Tibial nerve (tissue), 4 donors: ENCODE measurements at places on chromosomes 16 and 17. TPM values are rescaled to one million over a fixed set of nuclear protein-coding genes. Genes with fewer than 3 reads are reported as not detected.

Gene KLHL10
- not detected for total RNA-seq

GRCh38 chr17:66426397-66427033 is 124.1 kb downstream of the PRKCA start:
- no peak for DNase-seq
- H3K36me3 ChIP-seq = no peaks in the 10 kb centered on the region
- no peak overlapping the region for H3K4me3 ChIP-seq

DNA sequence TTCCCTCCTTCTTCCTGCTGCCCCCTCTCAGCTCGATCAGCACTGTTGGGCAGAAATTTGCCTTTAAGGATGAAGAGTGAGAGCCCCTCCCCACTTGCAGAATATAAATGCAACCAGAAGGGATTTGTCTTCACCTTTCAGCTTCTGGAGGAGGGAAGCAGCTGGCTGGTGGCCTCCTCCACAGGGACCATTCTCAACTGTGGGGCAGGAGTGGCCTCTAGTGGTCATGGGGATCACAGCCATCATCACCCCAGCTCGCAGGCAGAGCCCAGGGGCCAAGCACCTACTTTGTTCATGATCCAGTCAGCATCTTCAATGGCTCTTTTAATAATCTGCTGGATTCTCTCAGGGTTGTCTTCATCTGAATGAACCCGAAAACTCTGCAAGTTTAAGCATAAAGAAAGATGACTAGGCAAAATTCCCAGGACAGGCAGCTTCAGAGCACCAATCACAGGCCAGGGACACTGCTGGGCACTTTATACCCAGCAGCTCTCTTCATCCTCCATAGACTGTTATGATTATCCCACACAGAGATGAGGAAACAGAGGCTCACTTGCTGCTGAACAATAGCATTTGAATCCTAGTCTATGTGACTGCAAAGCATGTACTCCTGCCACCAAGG is 13.1 kb downstream of the LYRM9 start:
- no peak overlapping the region for H3K4me3 ChIP-seq
- DNase-seq = peak; percentile 64
- no peaks in the 10 kb centered on the region for H3K36me3 ChIP-seq
- H3K4me1 ChIP-seq = no peaks in the 10 kb centered on the region
- H3K27me3 ChIP-seq = no peaks in the 10 kb centered on the region
- H3K27ac ChIP-seq = no peak overlapping the region

GRCh38 chr16:28192806-28193529 is 18.8 kb downstream of the XPO6 start:
- H3K4me3 ChIP-seq = no peak overlapping the region
- no peaks in the 10 kb centered on the region for H3K36me3 ChIP-seq
- H3K27me3 ChIP-seq = no peaks in the 10 kb centered on the region
- no peaks in the 10 kb centered on the region for H3K4me1 ChIP-seq
- no peak overlapping the region for H3K27ac ChIP-seq

- no peak overlapping the region for H3K4me3 ChIP-seq
- H3K36me3 ChIP-seq = peaks cover 4% of the 10 kb centered on the region
- no peak overlapping the region for H3K27ac ChIP-seq
- H3K4me1 ChIP-seq = no peaks in the 10 kb centered on the region
These were observed 13.5 kb downstream of the SCO1 start for GRCh38 chr17:10683853-10684252.

DNA sequence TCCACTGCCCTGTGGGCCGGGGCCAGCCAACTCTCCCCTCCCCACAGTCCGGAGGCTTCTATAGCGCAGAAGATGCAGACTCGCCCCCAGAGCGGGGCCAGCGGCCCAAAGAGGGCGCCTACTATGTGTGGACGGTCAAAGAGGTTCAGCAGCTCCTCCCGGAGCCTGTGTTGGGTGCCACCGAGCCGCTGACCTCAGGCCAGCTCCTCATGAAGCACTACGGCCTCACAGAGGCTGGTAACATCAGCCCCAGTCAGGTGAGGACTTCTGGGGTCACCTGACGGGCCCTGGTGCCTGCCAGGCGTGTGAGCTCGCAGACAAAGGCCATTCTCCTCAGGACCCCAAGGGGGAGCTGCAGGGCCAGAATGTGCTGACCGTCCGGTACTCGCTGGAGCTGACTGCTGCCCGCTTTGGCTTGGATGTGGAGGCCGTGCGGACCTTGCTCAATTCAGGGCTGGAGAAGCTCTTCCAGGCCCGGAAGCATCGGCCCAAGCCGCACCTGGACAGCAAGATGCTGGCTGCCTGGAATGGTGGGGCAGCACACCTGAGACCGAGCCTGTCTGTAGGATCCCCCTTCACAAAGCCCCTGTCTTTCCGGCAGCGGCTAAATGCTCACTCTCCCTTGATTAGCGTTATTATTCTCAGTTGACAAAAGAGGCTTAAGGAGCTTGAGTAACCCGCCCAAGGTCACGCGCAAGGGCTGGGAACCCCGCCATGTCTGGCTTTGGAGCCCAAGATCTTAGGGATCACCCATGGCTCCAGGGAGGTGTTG is 3.9 kb downstream of the SPATA20 start:
- H3K27ac ChIP-seq = no peak overlapping the region
- no peak overlapping the region for H3K4me3 ChIP-seq
- H3K36me3 ChIP-seq = no peaks in the 10 kb centered on the region
- H3K4me1 ChIP-seq = no peaks in the 10 kb centered on the region
